ENCODE measurements at places on chromosomes 7 and 10.

DNA sequence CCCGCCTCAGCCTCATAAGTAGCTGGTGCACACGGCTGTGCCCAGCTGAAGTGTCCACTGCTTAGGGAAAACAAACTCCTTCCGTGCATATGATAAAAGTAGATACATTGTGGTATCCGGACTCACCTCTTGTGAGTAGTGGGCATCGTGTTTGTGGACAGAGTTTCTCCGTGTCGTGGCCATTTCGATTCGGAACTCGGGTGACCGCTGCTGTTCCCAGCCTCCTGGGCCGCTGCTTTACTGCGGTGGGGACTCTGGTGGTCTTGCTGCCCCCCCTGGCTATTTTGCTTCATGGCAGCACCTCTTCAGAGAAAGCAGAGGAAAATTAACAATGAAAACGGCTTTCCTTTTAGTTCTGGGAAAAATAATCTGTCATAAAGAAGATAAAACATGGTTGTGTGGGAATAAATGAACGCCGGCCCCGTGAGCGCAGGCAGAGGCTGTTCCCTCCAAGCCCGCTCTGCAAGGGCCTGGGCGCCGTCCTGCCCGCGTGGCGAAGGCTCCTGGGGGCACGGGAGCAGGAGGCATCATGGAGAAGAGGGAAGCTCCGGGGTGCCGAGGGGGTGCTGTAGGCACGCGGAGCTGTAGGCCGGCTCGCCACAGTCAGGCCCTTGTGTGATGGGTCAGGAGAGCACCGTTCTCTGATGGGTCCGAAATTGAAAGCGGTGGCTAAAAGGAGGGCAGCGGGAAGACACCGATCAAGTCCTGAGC lies 107.4 kb downstream of the ACTR3B start:
- DNase-seq, result no peak

GRCh38 chr7:30079880-30080279 lies 51.7 kb downstream of the PLEKHA8 start:
- no peak for DNase-seq

DNA sequence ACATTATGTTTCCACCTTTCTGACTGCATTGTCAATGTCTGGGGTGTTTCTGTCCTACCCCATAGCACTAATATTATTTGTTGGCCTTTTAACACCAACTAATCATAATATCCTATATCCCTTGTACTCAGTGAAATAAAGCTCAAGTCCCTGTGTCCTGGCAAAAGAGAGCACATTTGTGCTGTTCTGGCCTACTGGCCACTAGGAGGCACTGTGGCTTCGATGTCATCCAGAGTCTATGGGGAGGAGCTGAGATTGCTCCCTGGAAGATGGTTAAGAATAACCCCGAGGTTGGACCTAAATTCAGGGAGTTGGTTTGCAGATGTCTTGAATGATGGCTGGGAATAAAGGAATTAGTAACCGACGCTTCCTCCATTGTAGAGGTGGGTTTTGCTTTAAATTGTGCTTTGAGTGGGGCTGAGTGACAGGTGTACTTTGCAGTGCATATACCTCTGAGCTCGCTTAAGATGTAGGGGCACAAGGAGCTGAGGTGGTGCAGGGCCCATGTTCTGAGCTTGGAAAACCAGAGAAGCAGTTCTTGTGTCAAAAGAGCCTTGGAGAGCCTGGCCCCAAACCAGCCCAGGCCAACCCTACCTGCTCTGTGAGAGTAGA lies 191.2 kb upstream of the PRSS1 start:
- DNase-seq, result no peak

DNA sequence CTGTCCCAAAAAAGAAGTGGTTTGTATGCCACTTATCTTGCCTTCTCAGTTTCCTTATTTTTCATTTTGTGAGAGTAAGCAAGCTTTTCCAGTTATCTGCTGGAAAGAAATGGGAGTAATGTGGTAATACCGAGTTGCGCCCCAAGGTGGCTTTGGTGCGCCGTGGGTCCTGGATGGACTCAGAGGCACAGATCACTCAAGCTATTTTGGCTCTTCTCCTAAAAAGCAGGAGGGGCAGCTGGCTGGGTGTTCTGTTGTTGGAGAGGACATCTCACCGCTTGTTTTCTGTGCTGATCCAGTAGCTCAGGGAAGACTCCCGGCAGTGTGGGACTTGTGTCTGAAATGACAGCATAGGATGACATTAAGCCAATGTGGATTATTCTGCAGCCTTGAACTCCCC lies 16.4 kb downstream of the PRKRIP1 start:
- peak; percentile 25 for DNase-seq

GRCh38 chr7:134520130-134520529 lies 7.2 kb upstream of the AKR1B10 start:
- DNase-seq, result no peak

GRCh38 chr10:92688927-92689662 lies 660 bp upstream of the HHEX start:
- no peak for DNase-seq

DNA sequence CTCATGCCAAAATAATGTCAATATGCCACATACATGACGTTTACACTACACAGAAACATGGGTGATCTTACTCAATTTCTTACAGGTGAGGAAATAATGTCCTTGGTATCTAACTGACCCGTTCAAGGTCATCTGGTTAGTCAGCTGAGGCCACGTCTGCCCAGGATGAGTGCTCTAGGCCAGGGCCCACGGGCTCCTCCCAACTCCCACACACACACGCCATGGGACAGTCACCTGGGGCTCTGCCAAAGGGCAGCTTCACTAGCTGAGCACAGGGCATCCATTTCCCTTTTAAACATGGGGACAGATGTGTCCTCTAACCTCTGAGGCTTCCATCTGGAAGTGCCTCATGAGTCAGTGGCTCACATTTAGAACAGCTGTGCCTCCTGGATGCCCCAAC lies 123.9 kb downstream of the TNS3 start:
- DNase-seq, result no peak

GRCh38 chr10:52172581-52172980 lies 141.5 kb upstream of the DKK1 start:
- DNase-seq, result no peak

DNA sequence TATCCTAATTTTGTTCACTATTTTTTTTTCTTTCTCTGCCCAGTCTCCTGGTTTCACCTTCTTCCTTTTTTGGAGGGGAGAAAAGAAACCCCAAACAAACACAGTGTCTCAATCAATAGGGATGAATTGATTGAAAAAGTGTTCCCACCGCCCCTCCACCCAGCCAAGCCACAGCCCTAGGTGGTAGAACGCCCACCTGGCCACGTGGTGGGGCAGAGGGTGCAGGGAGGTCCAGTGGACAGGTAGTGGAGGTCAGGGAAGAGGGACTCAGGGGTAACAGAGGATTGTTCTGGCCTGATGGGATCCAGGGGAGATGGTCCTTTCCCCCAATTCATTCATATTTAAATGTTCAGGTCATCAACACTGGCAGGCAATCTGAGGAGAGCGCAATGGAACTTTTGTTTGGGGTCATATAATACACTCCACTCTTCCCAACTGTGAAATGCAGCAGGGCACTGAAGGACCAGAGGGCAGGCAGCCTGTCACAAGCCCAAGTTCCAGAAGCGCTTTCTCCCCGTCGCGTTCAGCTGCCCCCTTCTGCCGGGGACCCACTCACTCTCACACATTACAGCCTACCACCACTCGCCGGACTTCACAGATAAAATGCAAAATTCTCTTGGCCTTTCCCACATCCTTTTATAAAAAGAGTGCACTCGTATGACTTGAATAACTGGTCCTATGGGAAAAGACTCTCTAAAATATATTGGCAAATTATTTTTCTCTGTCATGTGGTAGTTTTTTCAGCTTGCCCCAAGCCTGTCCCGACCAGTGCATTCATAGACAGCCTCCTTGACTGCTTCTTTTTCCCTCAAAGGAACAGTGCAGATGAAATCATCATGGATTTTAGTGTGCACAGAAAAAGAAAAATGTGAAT lies 1.6 kb downstream of the INHBA start:
- DNase-seq, result no peak

GRCh38 chr7:104652434-104652833 lies 324.0 kb downstream of the LHFPL3 start:
- DNase-seq, result no peak

DNA sequence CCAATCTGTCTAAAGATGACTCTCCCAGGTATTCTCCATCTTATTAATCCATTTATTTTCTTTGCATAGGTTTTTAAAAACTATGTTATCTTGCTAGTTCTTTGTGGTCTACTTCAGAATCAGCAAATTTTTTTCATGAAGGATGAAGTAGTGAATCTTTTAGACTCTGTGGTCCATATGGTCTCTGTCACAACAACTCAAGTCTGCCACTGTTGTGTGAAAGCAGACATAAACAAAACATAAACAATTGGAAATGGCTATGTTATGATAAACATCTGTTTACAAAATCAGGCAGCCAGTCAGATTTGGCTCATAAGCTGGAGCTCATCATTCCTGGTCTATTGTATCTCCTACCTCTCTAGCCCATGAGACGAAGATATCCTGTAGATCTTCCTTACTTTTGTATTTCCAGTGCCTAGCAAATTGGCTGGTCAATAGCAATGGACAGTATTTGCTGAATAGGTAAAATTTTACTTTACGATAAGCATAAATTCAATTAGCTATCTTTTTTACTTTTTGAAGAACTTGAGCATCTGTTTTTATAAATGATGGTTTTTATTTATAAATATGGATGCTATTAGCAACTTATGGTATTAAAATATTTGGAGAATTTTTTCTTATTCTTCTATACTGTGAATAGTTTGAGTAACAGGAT lies 104.6 kb upstream of the SGCE start:
- DNase-seq, result no peak

- DNase-seq, result no peak
These were observed 85.2 kb downstream of the RTKN2 start for GRCh38 chr10:62183442-62183841.

DNA sequence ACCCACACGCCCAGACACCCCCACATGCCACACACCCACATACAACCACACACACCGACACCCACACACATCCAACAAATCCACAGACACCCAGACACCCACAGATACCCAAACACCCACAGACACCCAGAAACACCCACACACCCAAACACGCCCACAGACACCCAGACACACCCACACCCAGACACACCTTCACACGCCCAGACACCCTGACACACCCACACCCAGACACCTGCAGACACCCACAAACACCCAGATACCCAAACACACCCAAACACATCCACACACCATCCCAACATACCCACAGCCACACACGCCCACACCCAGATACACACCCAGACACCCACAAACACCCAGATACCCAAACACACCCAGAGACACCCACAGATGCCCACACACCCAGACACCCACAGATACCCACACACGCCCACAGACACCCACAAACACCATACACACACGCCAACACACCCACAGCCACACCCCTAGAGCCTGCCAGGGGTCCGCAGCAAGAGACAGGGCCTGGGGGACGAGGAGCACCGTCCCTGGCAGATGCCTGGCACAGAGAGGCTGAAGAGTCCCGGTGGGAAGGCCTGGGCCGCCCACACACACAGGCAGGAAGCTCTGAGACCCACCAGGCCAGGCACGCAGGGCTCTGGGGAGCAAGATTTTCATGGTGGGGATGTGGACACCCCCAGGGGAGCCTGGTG lies 28.5 kb downstream of the CYP2W1 start:
- no peak for DNase-seq

GRCh38 chr10:97169911-97170693 lies 15.7 kb downstream of the SLIT1 start:
- no peak for DNase-seq

DNA sequence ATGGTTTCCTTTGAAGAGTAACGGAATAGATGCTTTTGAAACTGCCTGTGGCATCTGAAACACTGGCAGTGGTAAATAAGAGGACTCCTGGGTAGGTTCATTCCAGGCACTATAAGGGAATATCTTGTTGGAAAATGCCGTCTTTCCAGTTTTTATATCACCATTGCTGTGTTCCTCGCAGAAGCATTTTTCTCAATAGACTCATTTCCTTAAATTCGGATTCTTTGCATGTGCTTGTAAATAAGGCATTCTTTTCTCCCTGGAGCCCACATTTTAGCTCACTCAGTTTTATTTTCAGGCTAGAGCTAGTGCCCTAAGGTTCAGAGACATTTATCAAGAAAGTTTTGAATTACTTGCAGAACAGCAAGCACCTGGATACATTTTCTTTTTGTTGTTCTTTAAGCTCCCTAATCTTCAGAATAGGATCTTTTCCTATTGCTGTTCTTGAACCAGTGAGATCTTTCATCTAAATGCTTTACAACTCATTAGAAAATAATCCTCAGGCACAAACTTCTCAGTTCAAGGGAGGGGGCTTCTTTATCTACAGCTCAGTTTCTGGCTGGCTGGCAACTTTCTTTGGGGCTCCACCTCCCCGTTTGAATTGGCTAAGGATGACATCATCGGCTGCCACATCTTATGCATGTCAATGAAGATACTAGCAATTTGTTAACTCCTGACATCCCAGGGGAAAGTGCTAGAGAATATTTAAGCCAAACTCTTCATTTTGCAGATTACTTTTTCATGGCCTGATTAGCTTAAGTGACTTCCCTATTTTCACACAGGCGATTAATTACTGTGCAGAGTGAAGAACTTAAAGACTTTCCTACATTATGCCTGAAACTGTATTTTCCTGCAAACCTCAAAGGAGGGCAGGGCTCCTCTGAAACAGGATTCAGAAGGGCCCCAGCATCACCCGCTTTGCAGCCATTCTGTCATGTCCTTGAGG lies 133.7 kb upstream of the RSU1 start:
- no peak for DNase-seq

- DNase-seq, result no peak
These were observed 72.0 kb downstream of the DGKI start for GRCh38 chr7:137774793-137775201.

DNA sequence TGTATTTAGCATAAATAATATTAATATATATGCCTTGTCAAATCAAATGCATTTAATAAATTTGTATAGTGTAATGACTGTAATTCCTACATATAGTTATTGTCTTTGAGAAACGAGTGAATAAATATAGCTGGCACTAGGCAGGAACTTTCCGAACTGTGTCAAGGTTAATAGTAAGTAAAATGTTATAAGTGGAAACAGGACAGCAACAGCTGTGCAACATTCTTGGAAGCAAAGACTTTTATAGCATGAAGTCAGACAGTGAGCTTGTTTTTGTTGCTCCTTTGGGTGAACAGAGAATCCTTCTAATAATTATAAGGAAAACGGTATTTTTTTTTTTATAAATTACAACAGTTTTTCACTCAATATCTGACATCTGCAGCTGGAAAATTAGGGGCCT lies 14.0 kb upstream of the EXOC6 start:
- no peak for DNase-seq

DNA sequence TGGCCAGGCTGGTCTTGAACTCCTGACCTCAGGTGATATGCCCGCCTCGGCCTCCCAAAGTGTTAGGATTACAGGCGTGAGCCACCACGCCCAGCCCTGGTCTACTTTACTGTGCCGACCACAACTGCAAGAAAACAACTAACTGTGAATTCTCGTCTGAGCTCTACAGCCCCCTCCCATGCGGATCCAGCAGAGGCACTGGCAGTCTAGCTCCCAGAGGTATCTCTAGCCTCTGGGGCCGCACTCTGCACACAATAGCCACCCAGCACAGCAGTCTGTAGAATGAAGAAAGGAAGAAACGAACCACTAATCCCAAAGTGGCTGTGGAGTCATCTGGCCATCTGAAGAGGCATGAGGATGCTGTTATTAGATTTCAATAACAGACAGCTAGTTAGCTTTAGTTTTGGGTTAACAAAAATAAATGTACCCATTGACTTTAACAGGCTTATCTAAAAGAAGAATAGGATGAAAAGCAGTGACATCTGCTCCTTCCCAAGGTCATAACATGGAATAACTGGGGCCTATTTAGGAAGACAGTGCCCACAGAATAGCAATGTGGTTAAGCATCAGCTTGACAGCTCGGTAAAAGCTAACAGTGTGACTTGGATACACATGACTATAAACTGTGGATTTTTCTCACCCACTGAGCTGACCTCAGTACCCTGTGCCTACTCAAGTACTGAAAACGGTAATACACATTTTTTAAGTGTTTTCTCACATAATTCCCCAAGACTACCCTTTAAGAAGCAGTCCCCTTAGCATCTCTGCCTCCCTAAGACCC lies 131.9 kb downstream of the TNS3 start:
- no peak for DNase-seq

All from activated CD8-positive, alpha-beta memory T cell treated with anti-CD3 and anti-CD28 coated beads for 1 hour (primary cell).